ENCODE measurements at places on chromosomes 2 and 18.

- DNase-seq = no peak
These were observed 11.3 kb upstream of the RTTN start for GRCh38 chr18:70216788-70217187.

DNA sequence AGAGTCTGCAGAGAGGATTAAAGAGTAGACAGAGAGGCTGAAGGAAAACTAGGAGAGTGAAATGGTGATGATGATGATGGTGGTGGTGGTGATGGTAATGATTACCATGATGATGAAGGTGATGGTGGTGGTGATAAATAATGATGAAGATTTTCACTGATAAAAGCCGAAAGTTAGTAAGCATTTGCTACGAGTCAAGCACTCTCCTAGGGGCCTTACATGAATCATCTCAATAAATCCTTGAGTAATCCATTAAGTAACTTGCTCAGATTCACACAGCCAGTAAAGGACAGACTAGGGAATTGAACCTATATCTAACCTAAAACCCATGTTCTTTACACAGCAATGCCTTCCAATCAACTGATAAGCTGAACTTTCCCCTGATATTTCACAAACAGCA, 106.7 kb upstream of the PGAP1 start:
- DNase-seq = no peak

DNA sequence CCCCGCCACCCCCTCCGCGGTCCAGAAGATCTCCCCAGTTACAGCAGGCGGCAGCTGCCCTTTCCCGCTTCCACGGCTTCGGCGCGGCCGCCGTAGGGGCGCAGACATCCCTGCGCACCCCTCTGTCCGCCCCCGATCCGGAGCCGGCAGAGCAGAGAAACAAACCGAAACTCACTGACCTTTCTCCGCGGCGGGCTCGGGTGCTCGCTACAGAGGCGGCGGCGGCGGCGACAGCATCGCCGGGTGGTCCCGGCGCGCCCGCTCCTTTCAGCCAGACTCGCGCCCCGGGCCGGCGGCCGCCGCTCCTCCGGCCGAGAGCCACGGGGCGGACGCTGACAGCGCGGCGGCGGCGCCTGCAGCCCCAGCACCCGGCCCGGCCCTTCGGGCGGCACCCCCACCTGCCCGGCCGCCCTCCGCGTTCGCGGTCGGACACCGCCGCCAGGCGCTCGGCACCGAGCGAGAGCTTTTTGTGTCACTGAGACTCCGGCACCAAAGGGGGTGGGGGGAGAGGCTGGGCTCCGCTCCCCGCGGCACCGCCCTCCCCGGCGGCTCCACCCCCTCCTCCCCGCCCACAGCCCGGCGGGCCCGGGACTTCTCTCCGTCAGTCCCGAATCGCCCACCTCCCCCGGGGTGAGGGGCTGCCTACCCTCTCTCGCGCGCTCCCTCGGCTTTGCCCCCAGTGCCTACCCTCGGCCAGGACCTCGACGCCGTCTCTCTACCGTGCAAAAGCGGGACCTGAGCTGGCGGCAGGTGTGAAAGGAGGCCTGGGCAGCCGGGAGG, 1.4 kb upstream of the RNF152 start:
- DNase-seq = peak; percentile 58

DNA sequence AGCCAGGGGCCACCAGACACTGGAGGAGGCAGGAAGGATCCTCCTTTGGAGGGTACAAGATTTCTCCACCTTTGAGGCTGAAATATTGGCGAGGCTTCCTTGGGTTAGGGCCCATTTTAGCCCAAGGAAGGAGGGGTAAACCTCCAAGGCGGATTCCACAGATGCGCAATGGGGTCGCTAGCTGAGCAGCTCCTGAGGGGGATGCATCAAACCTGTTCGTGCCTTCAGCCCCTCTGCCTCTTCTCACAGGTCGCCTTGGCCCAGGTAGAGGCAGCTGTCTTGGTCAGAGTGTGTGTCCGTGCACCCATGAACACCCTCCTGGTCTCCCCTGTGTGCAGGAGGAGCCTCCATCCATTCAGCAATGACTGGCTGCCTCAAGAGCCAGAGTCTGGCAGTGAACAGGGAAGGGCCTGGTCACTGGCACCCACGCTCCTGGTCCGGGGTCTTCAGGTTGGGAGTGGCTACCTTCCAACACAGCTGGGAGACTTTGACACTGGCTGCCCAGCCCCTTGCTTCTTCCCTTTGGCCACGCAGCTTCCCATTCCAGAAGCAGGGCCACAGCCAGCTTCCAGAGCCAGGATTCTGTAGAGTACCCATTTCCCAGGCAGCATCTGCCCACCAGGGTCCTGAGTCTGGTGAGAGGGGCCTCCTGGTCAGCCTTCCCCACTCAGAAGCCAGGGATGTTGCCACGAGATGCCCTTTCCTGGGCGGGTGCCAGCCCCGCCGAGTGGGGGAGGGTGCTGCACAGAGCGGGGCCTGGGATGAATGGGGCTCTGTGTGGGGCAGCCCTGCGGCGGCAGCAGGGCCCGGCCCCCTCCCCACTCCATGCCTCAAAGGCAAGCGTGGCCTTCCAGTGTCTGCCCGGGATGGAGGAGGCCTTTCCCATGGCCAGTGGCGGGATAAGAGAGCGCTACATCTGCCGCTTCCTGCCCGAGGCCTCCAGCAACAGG, 95.8 kb upstream of the GPC1 start:
- DNase-seq = no peak

DNA sequence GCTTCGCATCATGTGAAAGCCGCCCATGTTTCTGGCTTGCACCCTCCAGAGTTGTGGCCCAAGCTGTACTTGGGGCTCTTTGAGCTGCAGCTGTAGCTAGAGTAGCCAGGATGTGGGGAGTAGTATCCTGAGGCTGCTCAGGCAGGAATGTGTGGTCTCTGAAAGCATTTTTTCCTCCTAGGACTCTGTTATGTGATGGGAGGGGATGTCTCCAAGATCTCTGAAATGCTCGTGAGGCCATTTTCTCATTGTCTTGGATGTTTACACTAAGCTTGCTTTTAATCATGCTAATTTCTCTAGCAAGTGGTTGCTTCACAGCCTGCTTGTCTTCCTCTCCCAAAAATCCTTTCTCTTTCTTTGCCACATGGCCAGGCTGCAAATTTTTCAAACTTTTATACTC, 687.6 kb downstream of the DCDC2C start:
- no peak for DNase-seq

DNA sequence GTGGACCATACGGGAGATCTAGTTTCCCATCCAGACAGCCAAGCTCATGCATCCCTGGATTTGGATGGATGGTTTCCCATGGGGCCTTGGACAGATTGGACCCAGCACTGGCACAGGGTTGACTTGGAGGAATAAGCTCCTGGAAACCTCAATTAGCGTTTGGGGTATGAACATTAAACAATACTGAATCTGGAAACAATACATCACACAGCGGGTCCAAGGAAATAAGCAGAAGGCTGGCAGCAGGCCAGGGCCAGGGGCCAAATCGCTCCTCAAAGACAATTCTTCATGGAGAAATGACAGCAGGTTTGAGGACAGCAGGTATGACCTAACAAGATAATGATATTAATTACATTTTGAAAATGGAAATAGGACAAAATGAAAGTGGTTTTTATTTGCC, 540.6 kb downstream of the RIT2 start:
- DNase-seq = no peak
